Muscle of arm (tissue), 14 donors: ENCODE measurements at places on chromosomes 5 and 9.

- peak; percentile 41 for DNase-seq
These were observed 75.4 kb downstream of the NREP start for GRCh38 chr5:111681414-111682120.

DNA sequence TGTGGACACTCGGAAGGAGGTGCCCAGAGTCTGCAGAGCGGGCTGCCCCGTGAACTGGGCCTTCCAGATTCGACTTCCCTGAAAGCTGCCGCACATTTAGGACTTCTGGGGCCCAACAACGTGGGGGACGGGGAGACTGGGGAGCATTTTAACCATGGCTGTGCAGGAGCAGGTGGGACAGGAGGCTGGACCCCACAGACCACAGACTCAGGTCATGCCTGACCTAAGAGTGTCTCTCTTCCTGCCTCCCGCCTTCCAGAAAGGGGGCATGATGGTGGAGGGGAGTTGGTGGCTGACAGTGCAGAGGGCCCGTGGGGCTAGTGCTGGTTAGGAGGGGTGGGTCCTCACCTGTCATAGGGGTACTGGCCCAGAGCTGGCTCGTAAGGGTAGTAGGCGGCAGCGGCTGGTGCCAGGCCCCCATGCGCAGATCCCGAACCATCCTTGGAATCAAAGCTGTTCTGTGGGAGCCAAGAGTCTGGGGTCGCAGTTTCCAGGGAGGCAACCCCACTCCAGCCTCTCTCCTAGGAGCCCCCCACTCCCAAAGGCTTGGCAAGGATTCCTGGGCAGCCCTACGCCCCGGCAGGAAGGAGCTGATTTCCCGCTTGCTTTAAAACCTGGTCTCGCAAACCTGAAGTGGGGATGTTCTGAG is 2.2 kb downstream of the IRX4 start:
- no peak for DNase-seq

- DNase-seq, result no peak
These were observed 85.8 kb upstream of the MVB12B start for GRCh38 chr9:126240835-126241234.

- no peak for DNase-seq
These were observed 449.3 kb upstream of the KLF4 start for GRCh38 chr9:107938801-107939386.
